Astrocyte of the spinal cord (primary cell): ENCODE measurements at places on chromosomes 1 and 21.

GRCh38 chr1:114779722-114780121 lies 763 bp downstream of the SIKE1 start:
- DNase-seq, result no peak

DNA sequence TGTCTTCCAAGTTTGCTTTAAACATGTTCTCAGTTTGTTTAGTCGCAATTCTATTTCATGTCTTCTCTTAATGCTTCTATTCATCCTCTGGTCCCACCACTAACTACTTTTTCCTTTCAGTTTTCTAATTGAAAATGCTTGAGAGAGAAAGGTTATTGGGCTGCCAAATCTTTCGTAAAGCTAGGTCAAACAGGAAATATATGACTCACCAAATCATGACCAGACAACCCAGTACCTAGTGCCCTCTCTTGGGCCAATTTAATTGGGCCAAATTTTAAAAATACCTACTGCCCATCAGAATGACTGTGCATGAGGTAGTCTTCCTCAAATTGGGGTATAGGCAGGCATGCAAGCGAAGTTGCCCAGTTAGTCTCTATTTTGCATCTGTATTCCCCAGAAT lies 295.4 kb upstream of the PBX1 start:
- DNase-seq, result no peak

DNA sequence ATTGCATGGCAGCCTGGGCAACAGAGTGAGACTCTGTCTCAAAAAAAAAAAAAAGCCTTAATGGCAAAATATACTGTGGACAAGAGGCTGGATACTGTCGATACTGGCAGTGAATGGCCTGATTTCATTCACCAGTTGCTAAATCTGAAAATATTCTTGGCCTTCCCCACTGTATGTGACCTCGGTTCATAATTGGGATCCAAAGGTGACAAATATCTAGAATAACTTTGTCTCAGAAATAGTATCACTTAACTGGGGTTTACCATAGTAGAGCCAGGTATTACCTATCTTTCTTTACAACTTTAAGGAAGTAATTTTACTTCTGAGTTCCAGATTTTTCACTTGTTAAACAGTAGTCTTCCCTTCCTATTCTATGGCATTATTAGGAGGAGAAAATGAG lies 8.4 kb downstream of the MTF2 start:
- no peak for DNase-seq

DNA sequence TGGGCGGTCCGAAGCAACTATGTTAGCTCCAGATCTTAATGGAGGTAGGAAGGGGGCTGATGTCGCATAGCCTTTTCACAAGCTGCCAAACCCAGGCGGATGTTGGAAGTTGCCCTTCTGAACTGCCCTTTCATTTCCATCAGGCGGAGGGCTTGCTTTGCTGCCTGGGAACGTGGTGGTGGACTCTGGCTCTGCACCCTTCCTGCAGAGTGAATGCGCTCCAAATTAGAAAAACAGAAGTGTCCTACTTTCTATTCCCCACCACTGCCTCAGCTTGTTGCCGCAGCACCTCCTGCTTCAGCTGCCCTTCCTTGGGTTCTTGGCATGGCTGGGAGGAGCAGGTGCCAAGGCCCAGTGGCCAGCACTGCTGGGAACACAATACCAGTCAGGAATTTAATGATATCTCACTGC lies 60.6 kb downstream of the AK4 start:
- DNase-seq, result no peak

- DNase-seq, result no peak
Measured at GRCh38 chr1:81325397-81325796, 475.3 kb upstream of the ADGRL2 start.

DNA sequence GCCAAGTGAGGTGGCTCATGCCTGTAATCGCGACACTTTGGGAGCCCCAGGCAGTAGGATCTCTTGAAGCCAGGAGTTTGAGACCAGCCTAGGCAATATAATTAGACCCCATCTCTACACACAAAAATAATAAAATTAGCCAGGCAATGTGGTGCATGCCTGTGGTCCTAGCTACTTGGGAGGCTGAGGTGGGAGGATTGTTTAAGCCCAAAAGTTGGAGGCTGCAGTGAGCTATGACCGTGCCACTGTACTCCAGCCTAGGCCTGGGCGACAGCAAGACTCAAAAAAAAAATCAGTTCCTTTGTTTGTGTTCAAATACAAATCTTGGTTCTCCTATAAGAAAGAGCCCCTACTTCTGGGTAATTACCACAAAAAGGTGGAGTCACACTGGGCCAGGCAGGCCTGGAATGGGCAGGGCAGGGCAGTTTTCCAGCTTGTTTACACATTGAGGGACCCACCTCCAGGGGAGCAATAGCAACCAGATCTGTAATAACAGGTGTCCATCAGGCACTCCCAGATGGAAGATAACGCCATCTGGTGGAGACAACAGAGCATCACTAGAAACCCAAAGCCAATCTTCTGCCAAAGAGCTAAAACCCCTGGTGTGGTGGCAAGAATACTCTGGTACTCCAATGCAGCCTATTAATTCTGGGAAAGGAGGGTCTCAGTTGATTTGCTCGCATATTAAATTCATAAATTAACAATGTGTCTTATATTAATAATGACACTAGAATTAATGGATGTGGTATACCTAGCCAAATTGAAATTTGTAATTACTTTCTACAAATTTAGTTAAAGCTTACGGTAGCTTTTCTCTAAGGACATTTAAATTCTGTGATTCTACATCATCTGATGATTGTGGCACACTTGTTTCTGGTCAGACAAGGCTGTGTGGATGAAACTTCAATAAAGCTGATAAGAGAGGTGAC lies 13.2 kb downstream of the PPP1R15B start:
- DNase-seq, result peak; percentile 68

GRCh38 chr1:43423672-43424550 lies 29.8 kb downstream of the HYI start:
- no peak for DNase-seq

- no peak for DNase-seq
Measured at GRCh38 chr1:20921285-20921684, 134.2 kb upstream of the HP1BP3 start.

GRCh38 chr1:86750076-86750475 lies 45.7 kb downstream of the SH3GLB1 start:
- DNase-seq, result no peak

- DNase-seq, result no peak
Measured at GRCh38 chr1:245718123-245718522, 563.3 kb downstream of the KIF26B start.

DNA sequence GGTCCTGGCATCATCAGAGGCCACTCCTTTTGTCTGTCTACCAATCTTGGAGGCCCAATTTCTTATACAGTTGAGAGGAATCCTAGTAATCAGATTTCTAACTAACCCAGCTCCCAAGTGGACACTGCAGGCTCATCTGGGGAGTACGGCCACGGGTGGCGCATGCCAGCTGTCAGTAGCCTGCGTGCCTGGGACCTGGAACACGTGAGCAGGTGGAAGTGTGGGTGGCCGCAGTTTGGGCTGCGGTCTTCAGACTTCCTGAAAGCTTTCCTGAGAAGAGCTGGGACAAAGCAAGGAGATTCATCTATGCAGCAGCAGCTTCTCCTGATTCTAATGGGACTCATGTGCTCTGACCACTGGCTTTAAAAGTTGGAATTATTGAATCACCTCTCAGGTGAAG lies 12.4 kb downstream of the ADORA3 start:
- DNase-seq, result no peak

DNA sequence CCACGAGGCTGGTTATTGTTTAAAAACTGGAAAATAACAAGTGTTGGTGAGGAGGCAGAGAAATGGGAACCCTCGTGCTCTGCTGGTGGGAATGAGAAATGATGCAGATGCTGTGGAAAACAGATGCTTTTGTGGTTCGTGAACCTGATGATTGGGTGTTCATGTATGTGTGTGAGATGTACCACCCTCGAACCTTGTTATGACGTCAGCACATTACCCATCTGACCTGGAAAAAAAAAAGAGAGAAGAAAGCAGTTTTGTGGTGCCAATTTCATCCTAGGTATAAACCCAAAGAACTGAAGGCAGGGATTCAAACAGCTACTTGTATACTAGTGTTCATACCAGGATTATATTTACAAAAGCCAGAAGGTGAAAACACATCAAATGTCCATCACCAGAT lies 6.4 kb upstream of the CFAP107 start:
- no peak for DNase-seq

DNA sequence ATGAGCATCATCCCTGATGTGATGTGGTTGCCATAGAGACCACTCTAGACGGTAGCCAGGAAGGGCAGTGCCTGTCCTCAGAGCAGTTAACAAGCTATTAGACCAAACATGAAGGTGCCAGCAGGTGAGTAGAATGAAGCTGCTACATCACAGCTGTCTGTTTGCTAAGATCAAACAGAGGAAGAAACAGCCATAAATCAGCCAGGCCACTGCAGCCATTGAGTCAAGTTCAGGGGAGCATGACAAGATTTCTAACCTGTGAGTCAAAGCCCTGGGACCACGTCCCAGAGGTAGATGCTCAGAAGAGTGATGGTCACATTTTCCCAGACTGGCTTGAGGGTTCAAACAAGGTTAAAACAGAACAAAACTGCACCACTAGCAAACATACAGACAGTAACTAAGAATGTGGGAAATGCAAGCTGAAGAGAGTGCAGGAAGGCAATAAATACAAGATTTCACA lies 450.6 kb upstream of the DAB1 start:
- DNase-seq, result peak; percentile 26

GRCh38 chr1:119968068-119968492 lies 71.8 kb upstream of the ADAM30 start:
- peak; percentile 29 for DNase-seq

- DNase-seq, result no peak
Measured at GRCh38 chr1:13548281-13548680, 34.5 kb upstream of the LRRC38 start.

DNA sequence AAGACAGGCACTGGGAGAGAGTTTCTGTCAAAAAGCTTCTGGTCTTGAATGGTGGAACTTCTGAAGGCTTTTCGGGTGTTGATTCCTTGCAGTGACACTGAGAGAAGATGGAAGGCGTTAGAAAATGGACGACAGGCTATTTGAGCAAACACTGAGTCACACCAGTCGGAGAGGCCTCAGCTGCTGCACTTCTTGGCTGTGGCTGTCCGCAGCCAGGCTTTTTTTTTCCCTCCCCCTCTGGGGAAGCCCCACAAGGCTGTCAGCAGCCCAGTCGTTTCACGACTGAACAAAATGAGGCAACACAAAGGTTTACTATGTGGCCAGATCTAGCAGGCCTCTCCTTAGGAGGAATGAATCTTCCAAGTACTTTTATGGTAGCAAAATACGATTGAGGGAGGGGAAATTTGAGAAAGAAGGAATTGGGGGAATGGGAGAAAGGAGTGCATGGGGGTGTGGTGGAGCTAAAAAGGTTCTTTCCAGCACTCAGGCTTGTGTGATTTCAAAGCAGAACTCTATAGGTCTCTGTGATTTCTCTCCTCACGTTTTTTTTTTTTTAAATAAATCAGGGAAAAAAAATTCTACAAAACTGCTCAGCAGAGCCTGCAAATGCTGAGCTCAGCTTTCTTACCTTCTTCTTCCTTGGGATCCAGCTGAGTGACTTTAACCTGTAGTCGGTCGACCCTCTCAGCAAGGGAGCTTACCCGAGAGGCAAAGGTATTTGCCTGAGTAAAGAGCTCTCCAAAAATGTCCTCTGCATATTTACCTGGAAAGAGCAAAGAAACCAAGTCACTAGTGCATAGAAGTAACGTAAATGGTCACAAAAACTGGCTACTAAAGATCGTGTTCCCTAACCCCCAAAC lies 26.1 kb downstream of the GPR3 start:
- DNase-seq, result peak; percentile 95

DNA sequence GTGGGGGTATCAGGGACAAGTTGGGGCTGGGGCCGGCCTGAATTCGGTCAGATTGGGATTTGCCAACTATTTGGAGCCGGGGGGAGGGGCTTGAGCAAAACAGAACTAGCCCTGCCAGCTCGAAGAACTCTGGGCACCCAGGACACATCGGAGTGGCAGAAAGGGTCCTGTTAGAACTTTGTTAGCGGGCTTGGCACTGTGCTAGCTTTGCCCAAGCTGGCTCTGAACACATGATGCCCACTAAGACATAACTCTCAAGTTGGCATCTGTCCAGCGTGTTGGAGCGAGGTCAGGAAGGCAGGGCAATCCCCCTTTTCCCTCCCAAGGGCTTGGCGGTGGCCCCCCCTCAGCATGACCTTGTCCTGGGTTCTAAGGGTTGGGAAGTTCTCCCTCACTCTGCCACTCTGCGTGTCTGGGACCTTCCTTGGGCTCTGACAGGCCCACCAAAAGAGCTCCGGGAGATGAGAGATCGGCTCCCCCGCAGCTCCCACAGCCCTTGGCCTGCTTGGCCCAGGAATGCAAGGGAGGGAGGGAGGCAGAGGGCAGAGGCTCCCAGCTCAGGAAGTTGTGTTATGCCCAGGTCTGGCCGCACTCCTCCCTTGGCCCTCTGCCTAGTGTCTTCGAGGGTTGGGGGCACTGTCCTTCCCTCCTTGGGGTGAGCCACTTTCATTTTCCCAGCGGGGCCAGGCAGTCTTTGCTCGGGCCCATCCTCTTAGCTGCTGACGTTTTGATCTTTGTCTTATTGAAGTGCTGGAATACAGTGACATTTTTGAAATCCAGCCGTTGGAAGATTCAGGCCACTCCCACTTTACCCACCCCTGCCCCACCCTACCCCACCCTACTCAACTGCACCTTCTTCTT lies 1.2 kb downstream of the LMNA start:
- DNase-seq, result peak; percentile 66

- no peak for DNase-seq
Measured at GRCh38 chr1:119321666-119322419, 46.7 kb upstream of the HAO2 start.

- no peak for DNase-seq
Measured at GRCh38 chr1:70714149-70714548, 303.1 kb downstream of the CTH start.

- DNase-seq, result no peak
Measured at GRCh38 chr21:42722153-42722552, 68.7 kb downstream of the PDE9A start.

DNA sequence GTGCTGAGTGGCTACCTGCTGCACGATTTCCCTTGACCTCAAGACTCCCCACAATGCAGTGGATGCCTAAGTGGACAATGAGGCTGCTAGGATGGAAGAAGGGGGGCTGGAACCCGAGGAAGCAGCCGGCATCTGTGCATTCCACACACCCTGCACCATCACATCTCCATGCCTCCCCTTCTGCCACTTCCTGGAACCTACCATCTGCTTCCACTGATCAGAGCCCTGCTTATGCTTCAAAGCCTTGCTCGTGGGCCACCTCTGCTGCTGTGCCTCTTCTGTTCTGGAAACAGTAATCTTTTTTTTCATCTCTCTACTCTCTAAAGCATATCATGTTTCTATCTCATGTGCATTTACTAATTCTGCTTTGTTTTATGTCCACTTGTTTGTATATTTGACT lies 66.2 kb upstream of the WDR26 start:
- no peak for DNase-seq

- DNase-seq, result no peak
Measured at GRCh38 chr1:24696041-24696755, 49.0 kb upstream of the CLIC4 start.

- DNase-seq, result no peak
Measured at GRCh38 chr1:36781098-36781497, 253.2 kb downstream of the GRIK3 start.

- peak; percentile 56 for DNase-seq
Measured at GRCh38 chr1:224747578-224747977, 131.5 kb downstream of the CNIH3 start.
